ENCODE measurements at places on chromosomes 5 and 9.
A peak's percentile ranks its signal among the peaks of the same experiment; 100 is the strongest.

DNA sequence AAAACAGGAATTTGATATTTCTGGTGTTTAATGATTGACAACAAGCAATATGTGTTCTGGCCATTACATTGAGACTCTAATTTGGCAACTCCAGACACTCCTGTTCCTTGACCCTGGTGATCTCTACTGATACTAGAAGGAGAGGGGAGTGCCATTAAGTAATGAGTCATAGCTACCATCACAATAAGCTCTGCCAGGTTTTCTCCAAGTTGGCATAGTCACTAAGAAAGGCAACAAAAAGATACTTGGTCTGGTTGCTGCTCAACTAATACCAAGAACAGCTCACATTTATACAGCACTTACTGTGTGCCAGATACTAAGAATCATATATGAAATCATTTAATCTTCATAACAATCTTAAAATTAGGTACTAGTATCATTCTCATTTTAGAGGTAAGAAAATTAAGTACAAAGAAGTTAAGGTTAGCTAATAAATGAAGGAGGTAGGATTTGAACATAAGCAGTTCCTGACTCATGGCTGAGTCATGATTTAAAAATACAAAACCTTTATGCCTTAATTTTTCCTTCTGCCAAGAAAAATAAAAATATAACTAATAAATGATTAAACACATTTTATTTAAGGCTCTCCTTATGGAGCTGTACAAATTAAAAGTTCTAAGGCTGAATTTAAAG, 19.9 kb upstream of the PRXL2C start:
- peak; percentile 50 for DNase-seq

DNA sequence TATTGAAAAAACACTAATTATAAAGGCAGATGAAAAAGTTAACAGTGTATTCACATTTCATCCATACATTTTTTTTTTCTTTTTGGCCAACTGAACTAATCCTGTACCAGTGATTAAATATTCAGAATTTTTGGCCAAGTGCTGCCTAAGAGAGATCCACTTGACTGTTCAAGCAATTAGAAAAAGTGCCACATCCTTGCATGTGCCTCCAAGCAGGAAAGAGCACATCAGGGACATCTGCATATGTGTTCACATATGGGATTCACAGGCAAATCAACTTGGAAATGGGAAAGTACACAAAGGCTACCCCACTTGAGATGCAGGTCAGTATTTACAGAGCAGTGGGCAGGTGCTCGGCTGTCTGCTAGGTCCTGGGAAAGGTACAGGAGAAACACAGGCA, 163.3 kb upstream of the LHFPL2 start:
- DNase-seq, result no peak

DNA sequence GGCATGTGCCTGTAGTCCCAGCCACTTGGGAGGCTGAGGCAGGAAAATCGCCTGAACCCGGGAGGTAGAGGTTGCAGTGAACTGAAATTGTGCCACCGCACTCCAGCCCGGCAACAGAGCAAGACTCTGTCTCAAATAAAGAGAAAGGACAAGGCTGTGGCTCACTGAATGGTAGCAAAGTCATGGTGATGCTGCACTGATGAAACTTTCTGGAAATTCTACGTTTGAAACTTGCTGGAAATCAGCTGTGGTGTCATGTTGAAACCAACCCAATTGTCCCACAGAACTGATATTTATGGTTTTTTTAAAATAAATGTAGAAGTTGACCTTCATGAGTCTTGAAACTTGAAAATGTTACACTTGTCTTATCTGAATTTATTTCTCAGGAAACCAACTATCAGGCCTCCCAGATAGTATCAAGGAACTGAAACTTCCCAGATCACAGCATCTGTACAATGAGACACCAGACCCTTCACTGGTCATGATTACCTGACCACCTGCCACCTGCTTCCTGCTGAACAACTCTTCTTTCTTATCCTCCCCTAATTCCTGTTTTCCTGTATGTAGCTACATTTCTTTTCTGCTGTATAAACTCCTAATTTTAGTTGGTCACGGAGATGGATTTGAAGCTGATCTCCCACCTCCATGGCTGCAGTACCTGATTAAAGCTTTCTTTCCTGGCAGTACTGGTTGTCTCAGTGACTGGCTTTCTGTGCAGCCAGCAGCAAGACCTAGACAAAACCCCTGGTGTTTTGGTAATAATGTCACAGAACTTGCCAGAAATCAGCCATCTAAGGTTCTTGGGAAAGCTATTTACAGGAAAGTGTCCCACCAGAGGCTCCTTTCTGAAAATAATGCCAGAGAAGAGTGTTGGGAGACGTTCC, 5.6 kb upstream of the TBC1D13 start:
- no peak for DNase-seq

GRCh38 chr9:96449523-96449844, 485 bp upstream of the HABP4 start:
- DNase-seq, result no peak

- no peak for DNase-seq
Measured at GRCh38 chr5:133425222-133425621, 187.1 kb downstream of the FSTL4 start.

GRCh38 chr9:92917176-92917800, 30.0 kb upstream of the FGD3 start:
- no peak for DNase-seq

DNA sequence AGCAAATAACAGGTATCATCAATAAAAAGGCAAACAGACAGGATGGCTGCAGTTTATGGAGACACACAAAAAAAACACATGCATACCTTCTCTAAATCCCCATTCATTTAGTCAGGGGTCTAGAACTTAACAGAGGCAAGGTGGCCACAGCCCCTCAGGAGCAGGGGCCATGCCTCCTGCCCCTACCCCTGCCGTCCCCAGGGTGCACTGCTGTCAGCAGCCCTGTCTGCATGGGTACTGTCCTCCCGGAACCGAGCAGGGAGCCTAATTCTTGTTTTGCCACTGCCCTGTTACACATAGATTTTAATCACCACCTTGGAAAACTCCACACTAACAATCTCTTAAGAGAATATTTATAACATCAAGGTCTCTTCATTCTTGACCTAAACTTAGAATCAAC, 39.0 kb downstream of the ADAMTS12 start:
- DNase-seq, result no peak

DNA sequence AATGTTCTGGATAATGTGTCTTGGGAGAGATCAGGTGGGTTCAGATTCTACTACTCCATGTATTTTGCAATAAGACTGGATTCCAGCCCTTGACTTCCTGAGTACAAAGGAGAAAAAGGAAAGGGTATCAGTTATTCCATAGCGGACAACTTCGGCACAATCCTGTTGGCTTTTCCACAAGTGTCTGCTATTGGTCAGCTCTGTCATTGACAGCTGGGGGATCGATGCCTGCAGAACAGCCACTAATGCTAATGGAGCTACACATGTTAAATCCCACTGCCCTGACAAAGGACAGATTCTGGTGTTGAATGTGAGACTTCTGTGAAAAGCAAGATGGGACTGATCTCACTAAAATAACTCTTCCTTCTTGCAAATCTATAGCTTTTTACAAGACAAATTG, 41.2 kb downstream of the IZUMO3 start:
- no peak for DNase-seq

DNA sequence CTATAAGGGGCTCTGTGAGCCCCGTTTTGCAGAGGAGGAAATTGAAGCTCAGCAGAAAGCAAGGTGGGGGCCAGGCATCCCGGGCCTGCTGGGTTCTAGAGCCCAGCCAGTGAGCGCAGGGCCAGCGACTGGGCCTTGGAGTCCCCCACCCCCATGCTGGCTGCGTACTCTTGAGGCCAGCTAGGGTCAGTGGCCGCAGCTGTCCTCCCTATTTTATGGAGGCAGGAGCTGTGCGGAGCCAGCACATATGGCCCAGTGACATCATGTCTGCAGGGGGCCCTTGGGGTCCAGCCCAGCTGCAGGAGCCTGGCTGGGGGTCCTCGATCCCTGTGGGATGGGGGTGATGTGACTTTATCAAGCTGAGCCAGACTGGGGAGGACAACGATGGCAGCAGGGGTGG, 71.3 kb downstream of the HMCN2 start:
- DNase-seq, result no peak

DNA sequence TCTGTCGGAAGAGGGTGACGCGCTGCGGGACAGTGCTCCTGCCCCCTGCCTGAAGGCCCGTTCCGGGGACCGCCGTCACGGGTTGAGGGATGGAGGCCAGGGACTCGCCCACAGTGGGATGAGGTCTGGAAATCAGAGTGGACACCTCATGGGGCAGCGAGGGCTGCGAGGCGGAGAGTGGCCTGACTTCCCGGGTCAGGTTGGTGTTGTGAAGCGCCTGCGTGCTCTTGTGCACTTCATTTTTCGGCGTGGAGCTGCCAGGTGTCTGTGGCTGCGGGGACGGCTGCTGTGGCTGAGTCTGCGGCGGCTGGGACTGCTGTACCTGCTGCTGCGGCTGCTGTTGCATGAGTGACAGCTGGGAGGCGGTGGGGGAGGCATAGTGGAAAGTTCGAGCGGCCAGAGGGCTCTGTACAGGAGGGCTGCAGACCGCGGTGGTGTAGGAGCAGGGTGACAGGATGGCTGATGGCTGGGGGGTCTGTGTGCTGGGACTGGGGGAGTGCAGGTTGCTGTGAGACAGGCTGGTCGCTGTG, 434.1 kb downstream of the HCN1 start:
- no peak for DNase-seq

DNA sequence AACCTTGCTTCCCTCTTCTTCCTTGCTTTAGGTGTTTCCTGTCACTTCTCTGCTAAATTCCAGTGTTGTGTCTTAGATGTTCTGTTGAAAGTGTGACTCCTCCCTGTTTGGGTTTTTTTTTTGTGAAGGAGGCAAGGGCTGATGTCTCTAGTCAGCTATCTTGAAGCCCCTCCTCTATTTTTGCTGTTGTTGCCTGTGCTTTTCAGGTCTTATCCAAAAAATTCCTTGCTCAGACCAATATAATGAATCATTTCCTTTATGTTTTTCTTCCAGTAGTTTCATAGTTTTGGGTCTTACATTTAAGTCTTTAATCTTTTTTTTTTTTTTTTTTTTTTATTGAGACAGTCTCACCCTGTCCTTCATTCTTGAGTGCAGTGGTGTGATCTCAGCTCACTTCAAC, 22.3 kb downstream of the RIC1 start:
- no peak for DNase-seq

GRCh38 chr5:105616599-105616998, 2054.0 kb upstream of the NUDT12 start:
- DNase-seq, result no peak

DNA sequence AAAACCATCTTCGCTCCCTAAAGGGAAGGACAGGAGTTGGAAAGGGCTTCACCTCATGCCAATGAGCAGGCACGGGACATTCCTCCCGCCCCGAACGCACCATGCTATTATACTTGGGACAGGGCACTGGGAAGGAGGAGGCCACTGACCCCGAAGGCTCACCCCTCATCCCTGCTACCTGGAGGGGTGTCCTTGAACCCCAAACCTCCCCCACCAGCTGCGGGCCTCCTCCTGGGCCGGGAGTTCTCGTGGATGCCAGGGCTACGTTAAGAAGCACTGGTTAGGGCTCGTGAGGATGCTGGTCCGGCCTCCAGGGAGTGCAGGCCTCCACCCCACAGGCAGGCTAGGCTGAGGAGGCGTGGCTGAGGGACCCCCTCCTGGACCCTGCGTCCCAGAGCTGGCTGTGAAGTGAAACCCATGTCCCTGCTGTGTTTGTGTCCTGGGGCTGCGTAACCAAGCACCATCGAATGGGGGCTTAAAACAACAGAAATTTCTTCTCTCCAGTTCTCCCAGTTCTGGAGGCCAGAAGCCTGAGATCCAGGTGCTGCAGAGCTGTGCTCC, 111.0 kb upstream of the SARDH start:
- DNase-seq, result no peak

DNA sequence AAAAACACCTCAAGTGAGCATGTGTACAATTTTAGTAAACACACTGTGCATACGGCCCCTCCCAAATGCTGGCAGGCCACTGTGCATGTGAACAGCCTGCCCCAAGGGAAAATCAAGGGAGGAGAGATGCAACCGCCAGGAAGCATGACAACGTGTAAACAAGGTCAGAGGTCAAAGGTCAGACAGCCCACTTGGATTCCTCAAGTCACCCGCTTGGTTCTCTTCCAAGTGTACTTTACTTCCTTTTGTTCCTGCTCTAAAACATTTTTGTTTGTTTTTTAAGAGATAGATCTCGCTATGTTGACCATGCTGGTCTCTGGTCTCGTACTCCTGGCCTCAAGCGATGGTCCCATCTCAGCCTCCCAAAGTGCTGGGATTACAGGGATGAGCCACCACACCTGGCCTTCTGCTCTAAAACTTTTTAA, 126.7 kb upstream of the SHB start:
- no peak for DNase-seq

- no peak for DNase-seq
Measured at GRCh38 chr9:34536685-34537084, 13.9 kb upstream of the ENHO start.

GRCh38 chr9:89501311-89501898, 3.5 kb upstream of the SEMA4D start:
- DNase-seq, result no peak

DNA sequence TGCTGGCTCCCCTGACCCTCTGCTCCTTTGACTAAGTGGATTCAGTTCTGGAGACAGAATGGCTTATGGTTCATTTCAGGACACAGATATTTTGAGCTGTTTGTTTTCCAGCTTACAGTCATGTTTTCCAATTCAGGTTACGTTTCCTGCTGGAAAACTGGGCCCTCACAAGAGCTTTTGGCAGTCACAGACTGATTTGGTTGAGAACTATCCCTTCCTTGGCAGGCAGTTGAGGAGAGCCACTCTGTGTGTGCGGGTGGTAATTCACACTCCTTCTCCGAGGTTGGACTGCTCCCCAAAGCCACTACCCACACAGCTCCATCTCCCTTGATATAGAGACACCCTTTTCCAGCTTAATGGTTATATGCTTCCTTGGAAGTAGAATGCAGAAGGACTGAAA, 534.5 kb downstream of the TMEM38B start:
- DNase-seq, result no peak

- peak; percentile 26 for DNase-seq
Measured at GRCh38 chr9:131178382-131178781, 53.0 kb downstream of the NUP214 start.

GRCh38 chr5:31855134-31856040, 216.5 kb downstream of the PDZD2 start:
- no peak for DNase-seq

GRCh38 chr9:85713897-85714296, 27.9 kb downstream of the AGTPBP1 start:
- no peak for DNase-seq

- DNase-seq, result peak; percentile 68
Measured at GRCh38 chr5:87121304-87122150, 146.2 kb upstream of the RASA1 start.

DNA sequence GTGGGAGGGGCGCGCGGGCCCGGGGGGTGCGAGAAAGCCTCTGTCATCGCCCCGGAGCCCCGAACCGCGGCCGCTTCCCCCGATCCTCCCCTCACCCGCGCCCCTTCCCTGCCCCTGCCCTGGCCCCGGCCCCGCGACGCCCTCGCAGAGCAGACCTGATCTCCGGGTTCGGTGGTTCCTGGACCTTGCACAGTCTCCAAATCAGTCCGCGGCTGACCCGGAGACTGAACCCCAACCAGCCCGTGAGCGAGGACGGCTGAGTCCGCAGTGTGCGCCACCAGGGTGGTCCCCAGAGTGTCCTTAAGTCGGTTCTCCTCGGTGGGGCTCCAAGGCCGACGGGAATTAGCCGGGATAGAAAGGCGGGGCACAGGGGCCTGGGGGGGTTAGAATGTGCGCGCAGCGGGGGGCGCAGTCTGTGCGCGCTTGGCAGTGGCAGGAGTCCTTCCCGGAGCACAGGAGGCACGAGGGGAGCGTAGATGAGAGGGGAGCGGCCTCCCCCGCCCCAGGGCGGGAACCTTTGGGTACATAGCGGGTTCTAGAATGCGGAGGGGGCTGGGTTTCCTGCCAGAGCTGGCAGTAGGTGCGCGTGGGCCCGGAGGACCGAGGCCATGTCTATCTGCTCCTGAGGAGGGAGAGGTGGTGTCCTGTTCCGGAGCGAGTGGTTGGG, 779 bp downstream of the PKN3 start:
- DNase-seq, result no peak

- DNase-seq, result no peak
Measured at GRCh38 chr5:157463081-157463480, 3.1 kb downstream of the NIPAL4 start.
